ENCODE measurements at places on chromosomes 13 and 19.

DNA sequence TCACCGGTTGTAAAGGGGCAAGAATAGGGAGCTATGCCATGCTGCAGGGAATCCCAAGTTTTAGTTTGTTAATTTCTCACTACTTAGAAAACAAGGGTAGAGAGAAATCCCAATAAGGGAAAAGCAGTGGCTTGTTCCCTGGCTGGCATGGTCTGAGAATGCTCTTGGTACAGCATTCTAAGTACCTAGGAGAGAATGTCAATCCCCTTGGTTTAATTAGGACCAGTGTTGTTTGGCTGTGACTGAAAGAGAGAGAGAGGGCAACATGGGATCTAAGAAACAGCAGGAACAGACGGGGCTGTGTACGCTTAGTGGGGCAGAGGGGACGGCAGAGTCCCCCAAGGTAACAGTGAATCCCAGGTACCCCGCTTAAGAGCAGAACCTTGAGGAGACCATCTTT, 228.8 kb downstream of the PCDH9 start:
- DNase-seq, result no peak

DNA sequence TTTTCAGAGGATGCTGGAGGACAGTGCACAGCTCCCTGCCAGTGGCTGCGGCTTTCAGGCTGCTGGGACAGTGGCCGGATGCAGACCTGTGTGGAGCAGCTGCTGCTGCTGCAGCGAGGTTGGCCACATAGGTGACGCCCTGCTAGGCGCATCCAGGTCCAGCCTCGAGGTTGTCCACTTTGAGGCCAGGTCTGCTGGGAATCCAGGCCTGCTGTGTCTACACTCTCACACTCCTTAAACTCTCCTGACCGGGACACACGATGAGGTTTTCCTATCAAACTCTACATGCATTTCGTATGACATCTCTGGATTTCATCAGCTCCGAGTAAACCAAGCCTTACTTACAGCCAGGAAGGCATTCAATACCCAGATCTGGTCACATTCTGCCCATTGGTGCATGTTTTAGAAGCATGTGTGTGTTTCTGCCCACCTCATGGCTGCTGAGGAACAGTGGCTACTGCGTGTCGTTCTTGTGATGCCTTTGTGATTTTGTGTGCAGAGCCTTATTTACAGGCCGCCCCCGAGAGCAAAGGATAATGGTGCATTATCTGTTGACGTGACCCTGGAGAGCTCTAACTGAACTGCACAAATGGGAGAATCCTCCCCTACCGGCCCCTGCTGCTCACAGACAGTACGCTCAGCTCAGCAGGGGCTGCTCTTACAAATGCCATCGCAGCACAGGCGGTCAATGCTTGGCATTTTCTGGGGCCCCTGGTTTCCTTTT, 12.3 kb upstream of the MCF2L start:
- DNase-seq, result no peak

- DNase-seq, result no peak
Measured at GRCh38 chr13:98487016-98487415, 89.9 kb downstream of the STK24 start.

DNA sequence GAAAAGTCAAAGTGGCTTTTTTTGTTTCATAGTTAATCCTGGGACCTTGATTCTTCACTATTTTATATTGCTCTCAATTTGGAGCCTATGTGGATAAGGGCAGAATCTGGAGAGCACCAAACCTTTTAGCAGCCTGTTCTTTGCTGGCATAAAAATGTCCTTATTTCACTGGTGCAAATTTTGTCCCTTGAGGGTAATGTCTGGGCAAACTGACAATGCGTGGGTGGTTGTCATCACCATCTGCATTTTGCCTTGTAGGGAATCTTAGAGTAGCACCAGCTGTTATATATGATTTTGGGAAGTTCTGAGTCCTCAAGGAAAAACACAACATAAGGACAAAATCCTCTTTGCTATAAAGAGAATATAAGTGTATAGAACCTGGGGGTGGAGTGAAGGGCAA, 336.9 kb upstream of the HTR2A start:
- DNase-seq, result no peak

DNA sequence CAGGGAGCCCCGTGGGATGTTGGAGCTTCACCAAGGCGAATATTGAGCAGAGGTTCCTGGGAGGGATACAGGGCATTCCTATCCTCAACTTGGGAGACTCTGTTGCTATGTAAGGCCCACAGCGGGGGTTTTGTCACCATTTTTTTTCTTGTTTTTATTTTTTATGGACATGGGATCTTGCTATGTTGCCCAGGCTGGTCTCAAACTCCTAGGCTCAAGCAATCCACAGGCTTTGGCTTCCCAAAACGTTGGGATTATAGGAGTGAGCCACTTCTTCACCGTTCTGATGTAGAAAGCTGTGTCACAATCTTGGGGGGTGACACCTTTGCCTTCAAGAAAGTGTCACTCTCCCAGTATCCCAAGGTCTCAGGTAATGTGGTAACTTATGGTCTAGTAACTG, 2.6 kb downstream of the DLL3 start:
- no peak for DNase-seq

DNA sequence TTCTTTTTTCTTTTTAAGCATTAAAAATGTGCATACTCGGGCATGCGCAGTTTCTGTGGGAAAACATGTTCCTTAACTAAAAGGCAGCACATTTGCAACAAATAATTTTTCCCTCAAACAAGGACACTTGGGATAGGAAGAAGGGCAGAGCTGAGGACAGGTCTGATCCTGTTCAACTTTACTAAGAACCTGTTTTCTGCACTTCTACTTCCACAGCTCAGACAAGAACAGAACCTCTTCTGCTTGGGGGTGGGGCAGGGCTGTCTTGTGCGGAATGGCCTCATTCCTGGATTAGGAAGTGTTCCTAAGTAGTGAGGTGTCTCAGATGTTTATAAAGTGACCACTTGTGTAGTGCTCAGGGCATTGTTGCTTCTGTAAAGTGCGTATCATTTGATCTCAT, 18.3 kb downstream of the SAFB start:
- no peak for DNase-seq

DNA sequence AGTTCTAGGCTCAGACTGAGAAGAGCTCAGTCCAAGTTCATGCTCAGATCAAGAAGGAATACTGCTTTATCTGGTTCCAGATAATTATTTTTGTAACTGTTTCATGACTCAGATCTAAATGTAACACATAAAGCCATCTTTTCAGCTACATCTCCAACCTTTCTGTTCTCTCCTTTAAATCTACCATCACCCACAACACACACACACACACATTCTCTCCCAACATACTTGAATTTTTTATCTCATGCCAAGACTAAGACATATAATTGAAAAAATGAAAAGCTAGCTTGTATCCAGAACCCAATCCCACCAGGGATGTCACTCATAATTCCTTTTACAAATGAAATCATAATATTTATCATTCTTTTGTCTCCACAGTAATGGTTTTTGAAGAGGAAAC, 7.6 kb downstream of the KATNAL1 start:
- no peak for DNase-seq

DNA sequence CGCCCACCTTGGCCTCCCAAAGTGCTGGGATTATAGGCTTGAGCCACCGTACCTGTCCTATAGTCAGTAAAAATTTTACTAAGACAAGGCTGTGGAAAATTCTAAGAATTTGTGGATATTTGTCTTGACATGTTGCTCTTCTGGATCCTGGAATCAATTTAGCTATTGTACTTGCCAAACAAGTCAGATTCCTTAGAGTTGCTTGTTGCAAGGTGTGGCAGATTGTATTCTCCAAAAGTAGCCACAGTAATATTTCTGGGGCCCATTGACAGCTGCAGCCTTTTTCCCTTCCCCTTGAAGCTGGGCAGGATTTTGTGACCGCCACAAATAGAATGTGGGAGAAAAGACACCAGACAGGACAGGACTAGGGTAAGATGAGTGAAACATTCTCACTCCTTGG, 98.8 kb upstream of the TMTC4 start:
- no peak for DNase-seq

DNA sequence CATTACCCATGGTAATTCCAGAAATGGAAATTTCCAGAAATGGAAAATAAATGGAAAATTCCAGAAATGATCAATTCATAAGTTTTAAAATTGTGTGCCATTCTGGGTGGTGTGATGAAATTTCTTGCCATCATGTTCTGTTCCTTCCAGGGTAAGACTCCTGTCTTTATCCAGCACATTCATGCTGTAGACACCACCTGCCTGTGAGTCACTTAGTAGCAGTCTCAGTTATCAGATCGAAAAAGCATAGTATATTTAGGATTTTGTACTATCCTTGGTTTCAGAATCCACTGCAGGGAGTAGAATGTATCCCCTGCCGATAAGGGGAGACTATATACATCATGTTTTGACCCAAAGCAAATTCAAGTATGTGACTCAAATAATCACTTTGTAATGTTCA, 26.7 kb upstream of the CSNK1A1L start:
- no peak for DNase-seq
